ENCODE measurements at places on chromosomes 2 and 18.

DNA sequence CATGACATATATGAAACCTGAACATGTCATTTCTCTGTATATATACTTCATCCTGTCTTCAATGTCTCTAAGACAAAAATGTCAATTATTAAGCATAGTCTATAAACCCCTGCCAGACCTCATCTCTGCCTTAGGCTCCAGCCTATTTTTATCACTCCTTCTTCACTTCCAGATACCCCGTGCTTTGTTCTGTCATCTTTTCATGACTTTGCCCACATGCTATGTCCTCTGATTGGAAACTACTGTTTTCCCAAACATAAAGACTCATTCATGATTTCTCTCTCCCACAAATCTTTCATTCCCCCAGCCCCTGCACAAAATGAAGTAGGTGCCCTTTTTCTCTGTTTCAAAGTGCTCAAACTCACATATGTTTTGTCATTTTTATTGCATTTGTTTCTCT, 1503.9 kb downstream of the DPP10 start:
- DNase-seq, result no peak

- DNase-seq, result no peak
Measured at GRCh38 chr2:54818226-54818625, 94.8 kb downstream of the EML6 start.

DNA sequence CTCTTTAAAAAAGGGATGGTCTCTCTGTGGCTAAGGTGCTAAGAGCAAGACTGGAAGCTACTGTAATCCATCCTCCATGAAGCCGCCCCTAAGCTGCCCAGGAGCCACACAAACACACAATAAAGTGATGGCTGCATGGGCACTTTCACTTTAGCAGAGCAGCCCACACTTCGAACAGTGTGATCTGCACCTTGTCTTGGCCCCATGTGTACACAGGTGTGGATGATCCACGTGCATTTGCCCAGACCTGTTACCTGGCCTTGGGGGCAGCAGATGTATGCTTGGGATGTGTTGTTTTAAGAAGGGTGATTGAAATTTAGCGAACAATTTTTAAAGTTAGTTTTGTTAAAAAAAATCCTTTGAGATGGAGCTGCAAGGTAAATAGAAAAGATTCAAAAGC, 39.9 kb downstream of the TMEM178A start:
- DNase-seq, result no peak

DNA sequence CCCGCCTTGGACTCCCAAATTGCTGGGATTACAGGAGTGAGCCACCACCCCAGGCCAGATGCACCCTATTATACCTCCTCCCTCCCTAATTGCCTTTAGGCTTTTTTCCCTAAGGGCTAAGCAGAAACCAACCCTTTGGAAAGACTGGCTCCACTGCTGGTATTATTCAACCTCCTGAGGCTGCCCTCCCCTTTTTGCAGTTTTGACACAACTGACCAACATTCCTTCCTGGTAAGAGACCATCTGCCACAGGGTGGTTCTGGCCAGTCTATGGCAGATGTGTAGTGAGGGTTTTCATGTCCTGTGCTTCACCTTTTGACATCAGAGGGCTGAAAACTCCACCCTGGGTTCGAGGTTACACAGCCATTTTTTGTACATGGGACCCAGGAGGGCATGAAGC, 1785.3 kb upstream of the CELF4 start:
- no peak for DNase-seq

GRCh38 chr2:232721882-232722281, 24.8 kb downstream of the GIGYF2 start:
- DNase-seq, result peak; percentile 4

GRCh38 chr2:144249035-144249637, 270.8 kb downstream of the ZEB2 start:
- no peak for DNase-seq

DNA sequence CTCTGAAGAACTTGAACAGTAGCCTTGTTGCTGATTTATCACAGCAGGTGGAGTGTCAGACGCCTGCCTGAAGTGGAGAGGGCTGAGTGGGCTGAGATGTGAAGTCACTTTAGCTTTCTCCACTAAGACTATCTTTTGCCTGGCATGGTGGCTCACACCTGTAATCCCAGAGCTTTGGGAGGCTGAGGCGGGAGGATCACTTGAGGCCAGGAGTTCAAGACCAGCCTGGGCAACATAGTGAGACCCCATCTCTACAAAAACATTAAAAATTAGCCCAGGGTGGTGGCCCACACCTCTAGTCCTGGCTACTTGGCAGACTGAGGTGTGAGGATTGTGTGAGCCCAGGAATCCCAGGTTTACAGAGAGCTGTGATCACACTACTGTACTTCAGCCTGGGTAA, 60.6 kb upstream of the TTC39C start:
- DNase-seq, result no peak

GRCh38 chr2:42984081-42984480, 191.7 kb upstream of the HAAO start:
- no peak for DNase-seq

- no peak for DNase-seq
Measured at GRCh38 chr2:14543284-14543683, 89.2 kb upstream of the LRATD1 start.
